ENCODE measurements at places on chromosomes 4 and X. TPM values are rescaled to one million over a fixed set of nuclear protein-coding genes. Genes with fewer than 3 reads are reported as not detected.

Gene STOX2
- 2.3 TPM for total RNA-seq

Gene ANOS1
- total RNA-seq: 0.04 TPM

Gene ALB
- 0.16 TPM for total RNA-seq

Gene TNIP2
- 46.3 TPM for total RNA-seq

Gene SEPTIN6
- total RNA-seq: 10.8 TPM

Gene PIR
- total RNA-seq: 53.7 TPM

Measured in A549 treated with AZD2906 at 1 μM for 4 hours (cell line).